Progenitor cell of endocrine pancreas (in vitro differentiated cells): ENCODE measurements at places on chromosomes 2 and 18.

GRCh38 chr2:228247335-228247734, 65.8 kb upstream of the SPHKAP start:
- no peak for DNase-seq

DNA sequence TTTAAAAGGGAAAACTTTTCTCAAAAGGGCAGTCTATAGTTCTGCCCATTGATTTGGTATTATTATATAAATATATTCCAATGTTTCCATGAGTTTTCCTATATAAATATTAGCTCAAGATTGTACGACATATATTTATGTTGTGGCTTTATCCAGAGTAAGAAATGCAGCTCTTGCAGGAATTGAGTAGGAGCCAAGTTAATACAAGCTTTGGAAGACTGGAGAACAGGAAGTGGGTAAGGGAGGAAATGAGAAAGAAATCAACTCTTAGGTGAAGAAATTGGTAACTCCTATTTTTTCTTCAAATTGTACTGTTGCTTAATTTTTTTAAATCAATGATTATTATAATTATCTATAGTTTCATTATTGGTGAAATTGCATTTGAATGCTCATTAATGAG, 105.4 kb upstream of the FAM117B start:
- DNase-seq: no peak

- no peak for DNase-seq
Observed at GRCh38 chr2:239802185-239802649, 222.9 kb downstream of the NDUFA10 start.

DNA sequence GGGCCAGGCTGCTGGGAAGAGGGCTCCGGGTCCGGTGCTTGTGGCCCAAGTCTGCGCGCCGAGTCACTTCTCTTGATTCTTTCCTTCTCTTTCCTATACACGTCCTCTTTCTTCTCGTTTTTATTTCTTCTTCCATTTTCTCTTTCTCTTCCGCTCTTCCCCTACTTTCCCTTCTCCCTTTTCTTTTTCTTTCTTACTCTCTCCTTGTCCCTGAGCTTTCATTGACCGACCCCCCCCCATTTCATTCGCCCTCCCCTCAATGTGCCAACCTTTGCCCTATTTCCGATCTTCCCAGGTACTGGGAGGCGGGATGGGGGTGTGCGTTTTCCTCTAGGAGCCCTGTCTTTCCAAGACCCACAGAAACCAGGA, 1.8 kb downstream of the ONECUT2 start:
- DNase-seq: no peak

GRCh38 chr18:23225503-23225902, 90.2 kb downstream of the CABLES1 start:
- no peak for DNase-seq

- DNase-seq: no peak
Observed at GRCh38 chr2:1147873-1148612, 197.4 kb downstream of the SNTG2 start.

DNA sequence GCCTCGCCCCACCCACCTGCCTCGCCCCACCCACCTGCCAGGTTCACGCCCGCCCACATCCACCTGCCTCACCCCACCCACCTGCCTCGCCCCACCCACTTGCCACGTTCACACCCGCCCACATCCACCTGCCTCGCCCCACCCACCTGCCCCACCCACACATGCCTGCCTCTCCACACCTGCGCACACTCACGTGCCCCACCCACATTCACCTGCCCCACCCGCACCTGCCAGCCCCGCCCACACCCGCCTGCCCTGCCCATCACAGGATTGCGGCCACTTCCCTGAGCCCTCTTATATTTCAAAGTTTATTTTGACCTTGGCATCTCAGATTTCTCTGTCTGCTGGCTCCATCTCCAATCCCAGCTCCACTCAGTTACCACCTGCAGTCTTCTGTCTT, 217.5 kb upstream of the SOX11 start:
- no peak for DNase-seq
